ENCODE measurements at places on chromosomes 3 and 15. TPM values are rescaled to one million over a fixed set of nuclear protein-coding genes. Genes with fewer than 3 reads are reported as not detected.

DNA sequence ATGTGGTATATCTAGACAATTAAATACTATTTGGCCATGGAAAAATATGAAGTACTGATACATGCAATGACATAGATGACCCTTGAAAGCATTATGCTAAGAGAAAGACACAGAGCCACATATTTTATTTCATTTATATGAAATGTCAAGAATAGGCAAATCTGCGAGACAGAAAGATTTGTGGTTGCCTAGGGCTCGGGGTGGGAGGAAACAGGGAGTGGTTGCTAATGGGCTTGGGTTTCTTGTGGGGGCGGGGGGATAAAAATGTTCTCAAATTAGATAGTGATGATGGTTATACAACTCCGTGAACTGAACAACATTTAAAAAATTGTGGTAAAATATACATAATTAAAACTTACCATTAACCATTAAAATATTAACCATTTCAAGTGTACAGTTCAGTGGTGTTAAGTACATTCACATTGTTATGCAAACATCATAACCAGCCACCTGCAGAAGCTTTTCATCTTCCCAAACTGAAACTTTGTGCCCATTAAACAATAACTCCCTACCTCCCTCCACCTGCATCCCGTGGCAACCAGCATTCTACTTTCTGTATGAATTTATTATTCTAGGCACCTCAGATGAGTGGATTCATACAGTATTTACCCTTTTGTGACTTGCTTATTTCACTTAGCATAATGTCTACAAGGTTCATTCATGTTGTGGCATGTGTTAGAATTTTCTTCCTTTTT, 24.3 kb upstream of the ANP32A start:
- H3K27ac ChIP-seq: no peak overlapping the region
- no peak overlapping the region for H3K4me3 ChIP-seq
- H3K4me1 ChIP-seq: peaks cover 9% of the 10 kb centered on the region
- H3K27me3 ChIP-seq: peaks cover 51% of the 10 kb centered on the region

Gene ROBO1
- 0.55 TPM for total RNA-seq

DNA sequence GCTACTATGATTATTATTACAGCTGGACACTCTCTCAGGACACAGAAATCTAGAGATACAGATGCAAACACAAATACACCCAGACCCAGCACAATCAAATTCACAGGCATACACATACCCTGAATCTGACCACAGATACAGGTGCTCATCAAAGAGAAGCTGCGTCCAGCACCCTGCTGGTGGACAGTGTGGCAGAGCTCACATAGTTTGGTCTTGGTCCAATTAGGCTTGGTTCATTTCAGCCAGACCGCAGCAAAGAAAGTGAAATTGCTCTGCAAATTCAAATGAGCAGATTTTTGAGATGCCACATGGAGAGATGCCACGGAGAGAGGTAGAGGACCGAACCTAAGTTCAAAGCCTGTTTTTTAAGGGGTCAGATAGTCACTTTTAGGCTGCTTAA, 55.6 kb downstream of the ANAPC13 start:
- no peak overlapping the region for H3K27ac ChIP-seq
- no peak for DNase-seq
- peaks cover 18% of the 10 kb centered on the region for H3K27me3 ChIP-seq
- no peaks in the 10 kb centered on the region for H3K36me3 ChIP-seq
- H3K4me1 ChIP-seq: no peaks in the 10 kb centered on the region
- H3K4me3 ChIP-seq: no peak overlapping the region

DNA sequence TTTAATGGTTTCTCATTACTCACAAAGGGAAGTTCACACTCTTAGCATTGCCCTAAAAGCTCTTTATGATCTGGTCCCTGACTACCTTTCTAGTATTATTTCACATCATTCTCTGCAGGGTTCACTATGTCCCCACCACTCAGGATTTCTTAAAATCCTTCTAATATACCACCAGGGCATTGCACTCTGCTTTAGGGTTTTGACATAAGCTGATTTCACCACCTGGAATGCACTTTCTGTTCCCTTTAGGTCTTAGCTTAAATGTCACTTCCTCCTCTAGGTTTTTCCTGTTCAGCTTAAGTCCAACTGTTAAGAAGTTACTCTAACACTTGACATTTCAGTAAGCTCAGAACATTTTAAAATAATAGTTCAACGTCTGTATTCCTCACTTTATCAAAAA, 81.7 kb downstream of the HCN4 start:
- H3K36me3 ChIP-seq: no peaks in the 10 kb centered on the region
- DNase-seq: no peak
- H3K4me3 ChIP-seq: no peak overlapping the region

DNA sequence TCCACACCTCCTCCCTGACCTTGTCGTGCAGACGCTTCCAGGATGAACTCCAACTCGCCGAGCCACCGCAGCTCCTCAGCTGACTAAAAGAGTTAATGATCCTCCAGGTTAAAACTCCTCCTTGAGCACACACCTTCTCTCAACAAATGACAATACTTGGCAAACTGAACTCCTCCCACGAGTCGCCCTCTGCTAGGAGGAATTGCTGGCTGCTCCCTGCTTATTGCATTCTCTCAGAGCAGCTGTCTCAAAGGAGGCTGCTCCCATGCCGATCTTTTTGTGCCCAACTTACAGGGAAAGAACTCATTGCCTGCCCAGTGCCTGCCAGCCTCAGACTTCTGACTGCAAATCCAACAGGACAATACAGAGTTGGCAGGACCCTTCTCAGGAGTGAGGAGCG, at the start of gene ATP13A4:
Gene ATP13A4, minus strand, starts transcription at position 85 of the 400 bp plus-strand sequence. CDS start 96 bp downstream, outside the sequence.
- no peak within 1 kb of the TSS for H3K4me3 ChIP-seq
- H3K27me3 ChIP-seq: no peaks in the 10 kb centered on the region
- DNase-seq: no peak
- H3K27ac ChIP-seq: no peak within 1 kb of the TSS
- no peaks in the 10 kb centered on the region for H3K36me3 ChIP-seq

DNA sequence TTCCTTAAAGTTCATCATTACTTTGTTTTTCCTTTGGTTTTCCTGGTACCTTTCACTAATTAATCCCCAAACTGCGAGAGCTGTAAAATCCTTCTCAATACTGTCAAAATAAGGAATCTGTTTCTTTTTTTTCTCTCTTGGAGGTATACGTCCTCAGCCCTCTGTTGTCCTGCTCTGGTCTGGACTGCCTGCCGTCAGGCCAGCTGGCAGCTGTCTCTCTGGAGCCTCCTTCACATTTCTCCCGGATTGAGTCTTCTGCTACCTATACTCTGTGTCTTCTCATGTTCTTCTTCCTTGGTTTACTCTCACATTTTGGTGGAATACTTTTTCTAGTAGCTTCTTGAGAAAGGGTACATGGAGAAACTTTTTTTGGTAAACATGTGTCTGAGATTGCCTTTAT, 13.8 kb downstream of the TATDN2 start:
- H3K4me3 ChIP-seq: no peak overlapping the region
- no peak overlapping the region for H3K27ac ChIP-seq
- H3K36me3 ChIP-seq: peaks cover 68% of the 10 kb centered on the region
- no peak for DNase-seq
- H3K4me1 ChIP-seq: peaks cover 73% of the 10 kb centered on the region

- no peak for DNase-seq
- H3K4me1 ChIP-seq: peaks cover 11% of the 10 kb centered on the region
- no peaks in the 10 kb centered on the region for H3K27me3 ChIP-seq
- H3K36me3 ChIP-seq: no peaks in the 10 kb centered on the region
- no peak overlapping the region for H3K4me3 ChIP-seq
These were observed 202.5 kb downstream of the SATB1 start for GRCh38 chr3:18222686-18223085.

DNA sequence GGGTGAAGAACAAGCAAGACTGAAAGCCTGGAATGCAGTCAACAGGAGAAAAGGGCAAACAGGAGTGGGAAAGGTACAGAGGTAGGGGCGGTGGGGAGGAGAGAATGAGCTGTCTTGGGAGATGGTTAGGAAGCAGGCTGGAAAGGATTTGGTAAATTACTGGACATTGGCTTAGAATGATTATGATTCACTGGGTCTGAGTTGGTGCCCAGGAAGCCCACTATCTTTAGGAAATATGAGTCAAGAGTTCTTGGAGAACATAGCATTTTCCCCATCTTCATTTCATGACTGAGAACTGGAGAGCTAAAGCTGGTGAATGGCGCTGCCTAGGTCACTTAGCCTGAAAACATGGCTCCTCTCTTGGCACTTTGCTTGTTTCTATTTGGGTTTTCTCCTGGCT, 74.7 kb upstream of the C3orf80 start:
- peaks cover under 1% of the 10 kb centered on the region for H3K27me3 ChIP-seq
- DNase-seq: no peak
- no peak overlapping the region for H3K27ac ChIP-seq
- H3K4me3 ChIP-seq: no peak overlapping the region
- H3K4me1 ChIP-seq: no peaks in the 10 kb centered on the region

GRCh38 chr3:10357592-10358308, 36.8 kb upstream of the SEC13 start:
- no peaks in the 10 kb centered on the region for H3K4me1 ChIP-seq
- no peak overlapping the region for H3K4me3 ChIP-seq
- DNase-seq: no peak
- H3K27ac ChIP-seq: no peak overlapping the region
- no peaks in the 10 kb centered on the region for H3K36me3 ChIP-seq

- no peaks in the 10 kb centered on the region for H3K27me3 ChIP-seq
- DNase-seq: peak; percentile 44
- peaks cover 15% of the 10 kb centered on the region for H3K4me1 ChIP-seq
These were observed at the start of gene ZKSCAN7 for GRCh38 chr3:44554626-44555592. TSS of gene ZKSCAN7 (plus strand) at chr3:44555193. CDS start at chr3:44557048, 1,855 bp downstream.

DNA sequence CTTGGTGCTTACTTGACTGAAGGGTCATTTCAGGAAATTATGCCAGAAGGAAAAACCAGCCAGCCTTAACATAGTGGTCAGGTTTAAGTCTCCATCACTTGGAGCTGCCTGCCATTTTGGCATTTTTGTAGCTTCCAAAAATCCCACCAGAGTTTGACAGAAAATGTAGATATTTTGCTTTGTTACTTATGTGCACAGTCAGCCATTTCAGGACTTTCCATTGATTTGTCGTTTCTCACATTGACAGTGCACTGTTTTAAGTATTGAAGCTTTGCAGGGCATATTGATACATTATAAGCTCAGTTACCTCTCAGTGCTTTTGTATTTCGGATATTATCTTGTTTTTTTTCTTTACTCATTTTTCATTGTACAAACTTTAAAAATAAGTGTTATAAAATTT, 89.0 kb upstream of the ANKRD34C start:
- H3K4me1 ChIP-seq: no peaks in the 10 kb centered on the region
- no peak overlapping the region for H3K4me3 ChIP-seq
- DNase-seq: no peak
- no peaks in the 10 kb centered on the region for H3K36me3 ChIP-seq

GRCh38 chr3:71652781-71653413, 69.4 kb upstream of the FOXP1 start:
- H3K4me3 ChIP-seq: no peak overlapping the region
- H3K36me3 ChIP-seq: no peaks in the 10 kb centered on the region
- peak; percentile 11 for DNase-seq
- H3K4me1 ChIP-seq: no peaks in the 10 kb centered on the region

Gene TMA7
- 290 TPM for total RNA-seq

- no peaks in the 10 kb centered on the region for H3K36me3 ChIP-seq
- H3K27ac ChIP-seq: no peak overlapping the region
- no peak overlapping the region for H3K4me3 ChIP-seq
- no peaks in the 10 kb centered on the region for H3K27me3 ChIP-seq
- H3K4me1 ChIP-seq: no peaks in the 10 kb centered on the region
These were observed 1439.2 kb downstream of the ZPLD1 start for GRCh38 chr3:103873897-103874545.

Gene CFAP91
- not detected for total RNA-seq

Gene LMAN1L
- total RNA-seq: 0.87 TPM

- H3K36me3 ChIP-seq: no peaks in the 10 kb centered on the region
- no peak overlapping the region for H3K27ac ChIP-seq
- no peak overlapping the region for H3K4me3 ChIP-seq
- peaks cover 28% of the 10 kb centered on the region for H3K27me3 ChIP-seq
These were observed 9.9 kb upstream of the EID1 start for GRCh38 chr15:48868023-48868422.

DNA sequence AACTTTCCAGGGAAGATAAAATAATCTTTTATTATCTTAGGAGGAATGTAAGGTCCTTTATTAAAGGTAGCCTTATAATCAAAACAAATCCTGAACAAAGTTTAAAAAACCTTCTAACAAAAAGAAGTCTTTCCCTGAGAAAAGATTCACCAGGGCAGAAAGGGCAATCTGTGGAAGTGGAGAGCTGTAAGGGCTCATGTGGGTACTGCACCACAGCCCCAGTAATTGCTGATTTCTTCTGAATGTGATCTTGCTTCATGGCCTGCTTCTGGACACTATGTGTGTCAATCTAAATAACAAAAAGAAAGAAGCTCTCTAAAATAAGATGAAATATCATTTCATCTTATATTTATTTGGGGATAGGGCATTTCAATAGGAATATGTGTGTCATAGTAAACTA, 1501.6 kb downstream of the OTOL1 start:
- no peaks in the 10 kb centered on the region for H3K36me3 ChIP-seq
- H3K4me3 ChIP-seq: no peak overlapping the region
- H3K4me1 ChIP-seq: no peaks in the 10 kb centered on the region
- H3K27ac ChIP-seq: no peak overlapping the region

DNA sequence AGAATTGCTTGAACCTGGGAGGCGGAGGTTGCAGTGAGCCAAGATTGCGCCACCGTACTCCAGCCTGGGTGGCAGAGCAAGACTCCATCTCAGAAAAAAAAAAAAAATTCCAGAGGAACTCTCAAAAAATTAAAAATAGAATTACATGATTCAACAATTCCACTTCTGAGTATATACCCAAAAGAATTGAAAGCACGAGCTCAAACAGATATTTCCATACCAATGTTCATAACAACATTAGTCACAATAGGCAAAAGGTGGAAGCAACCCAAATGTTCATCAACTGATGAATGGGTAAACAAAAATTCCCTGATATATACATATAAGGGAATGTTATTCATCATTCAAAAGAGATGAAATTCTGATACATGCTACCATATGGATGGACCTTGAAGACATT, 16.9 kb upstream of the MORF4L1 start:
- no peak overlapping the region for H3K27ac ChIP-seq
- H3K36me3 ChIP-seq: no peaks in the 10 kb centered on the region
- no peak overlapping the region for H3K4me3 ChIP-seq
- H3K4me1 ChIP-seq: peaks cover 7% of the 10 kb centered on the region
- peaks cover 2% of the 10 kb centered on the region for H3K27me3 ChIP-seq

Gene AGBL1
- not detected for total RNA-seq

DNA sequence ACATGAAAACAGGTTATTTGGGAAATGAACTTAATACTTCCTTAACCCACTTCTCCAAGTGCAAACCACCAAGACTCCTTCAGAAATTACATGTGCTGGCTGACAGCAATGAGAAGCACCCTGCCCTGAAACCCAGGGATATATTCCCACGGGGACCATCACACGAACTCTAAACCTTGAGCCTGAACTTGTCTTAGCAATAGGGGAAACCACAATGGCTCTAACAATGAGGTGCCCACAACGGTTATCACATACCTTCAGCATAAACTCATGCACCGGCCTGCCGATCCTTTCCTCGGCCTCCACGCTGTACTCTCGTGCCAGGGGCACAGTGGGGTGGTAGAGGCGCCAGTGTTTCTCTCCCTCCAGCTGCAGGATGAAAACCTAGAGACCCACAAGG, 13.4 kb downstream of the RIOX2 start:
- H3K4me1 ChIP-seq: peaks cover 34% of the 10 kb centered on the region
- peaks cover 61% of the 10 kb centered on the region for H3K36me3 ChIP-seq
- no peaks in the 10 kb centered on the region for H3K27me3 ChIP-seq
- H3K27ac ChIP-seq: no peak overlapping the region

Measured in activated CD4-positive, alpha-beta T cell treated with anti-CD3 and anti-CD28 coated beads, Interleukin-2, amount 10 ng/mL, durations not matched to agents 7 days and 5 days (primary cell).